Muscle of arm (tissue), 14 donors: ENCODE measurements at places on chromosomes 11 and 22. TPM values are rescaled to one million over a fixed set of nuclear protein-coding genes. Genes with fewer than 3 reads are reported as not detected.

The HTR3B gene
- 0.13 TPM for polyA plus RNA-seq

GRCh38 chr11:41333357-41333756, 126.1 kb downstream of the LRRC4C start:
- DNase-seq = no peak

- no peak for DNase-seq
Measured at GRCh38 chr11:8698917-8699441, 16.4 kb downstream of the RPL27A start.

GRCh38 chr11:12695873-12696272, 21.7 kb downstream of the TEAD1 start:
- DNase-seq = no peak

The PTPRJ gene
- polyA plus RNA-seq = 3.6 TPM

The EPS8L2 gene
- polyA plus RNA-seq = 1.3 TPM
